ENCODE measurements at places on chromosomes 4 and X.

DNA sequence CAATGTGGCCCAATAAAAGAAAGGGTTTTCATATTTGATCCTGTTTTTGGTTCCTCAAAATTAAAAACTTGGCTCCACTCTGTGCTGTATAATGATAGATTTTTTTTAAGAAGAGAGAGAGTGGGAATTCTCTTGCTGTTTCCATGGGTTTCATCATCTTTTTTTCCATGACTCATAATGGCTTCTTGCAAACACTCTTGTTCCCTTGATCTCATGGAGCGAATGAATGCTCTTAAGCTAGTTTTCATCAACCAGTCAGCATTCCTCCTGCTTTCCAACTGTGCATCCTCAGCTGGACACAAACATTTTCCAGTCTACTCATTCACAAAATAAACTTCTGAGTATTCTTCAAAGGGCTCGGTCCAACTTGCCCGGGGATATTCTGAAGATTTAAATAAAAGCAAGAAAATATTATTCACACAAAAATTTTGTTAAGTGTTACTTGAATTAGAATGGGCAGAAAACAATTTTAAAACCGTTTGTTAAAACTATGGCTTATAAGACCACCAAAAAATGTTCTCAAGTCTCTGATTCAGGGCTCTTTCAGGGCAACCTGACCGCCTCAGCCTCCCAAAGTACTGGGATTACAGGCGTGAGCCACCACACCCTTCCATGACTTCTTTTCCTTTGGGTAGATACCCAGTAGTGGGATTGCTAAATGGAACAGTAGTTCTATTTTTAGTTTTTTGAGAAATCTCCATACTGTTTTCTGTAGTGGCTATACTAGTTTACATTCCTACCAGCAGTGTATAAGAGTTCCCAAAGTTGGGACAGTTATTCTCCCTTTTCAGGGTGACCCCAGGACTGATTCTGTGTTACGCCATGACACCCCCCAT is 64.7 kb downstream of the TMEM156 start:
- DNase-seq = peak; percentile 98

GRCh38 chr4:38664706-38665401 is 855 bp downstream of the KLF3 start:
- DNase-seq = peak; percentile 48

DNA sequence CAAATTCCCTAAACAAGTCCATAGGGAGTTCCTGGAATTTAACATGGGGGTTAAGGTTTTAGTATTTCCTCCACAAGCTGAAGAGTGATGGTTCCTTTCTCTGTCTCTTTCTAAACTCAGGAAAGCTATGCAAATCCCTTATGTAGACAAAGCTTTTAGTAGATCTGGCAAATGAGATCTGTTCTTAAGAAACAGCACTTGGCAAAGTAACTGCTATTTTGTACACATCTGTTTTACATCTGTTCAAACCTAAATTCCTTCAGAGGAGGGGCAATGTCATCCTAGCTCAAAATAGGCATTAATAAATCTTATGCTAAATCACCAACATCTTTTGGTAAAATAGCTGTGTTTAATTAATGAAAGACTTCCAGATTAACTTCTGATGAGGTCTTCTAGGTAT is 137.8 kb upstream of the TBC1D9 start:
- peak; percentile 19 for DNase-seq

DNA sequence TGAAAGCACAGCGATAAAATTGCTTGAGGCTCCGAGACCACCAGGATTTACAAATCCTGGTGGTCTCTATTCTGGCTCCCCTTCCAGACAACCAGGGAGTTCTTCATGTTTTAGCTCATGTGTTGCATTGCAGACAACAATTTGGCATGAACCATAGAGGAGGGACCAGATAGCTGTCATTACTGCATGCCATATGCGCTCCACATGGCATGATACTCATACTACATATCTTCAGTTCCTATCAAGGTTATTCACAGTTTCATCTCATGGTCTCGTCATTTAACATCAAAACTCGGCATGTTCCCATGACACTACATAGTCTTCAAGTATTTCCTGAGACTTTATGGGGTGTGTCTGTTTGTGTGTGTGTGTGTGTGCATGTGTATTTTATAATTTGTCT is 220.3 kb downstream of the OR13H1 start:
- no peak for DNase-seq

GRCh38 chr4:95263960-95264359 is 284.8 kb downstream of the UNC5C start:
- DNase-seq = no peak

- peak; percentile 29 for DNase-seq
Observed at GRCh38 chr4:14513471-14513870, 488.8 kb upstream of the CPEB2 start.
